ENCODE measurements at places on chromosomes 6 and 20.

GRCh38 chr6:14593286-14593685 lies 475.7 kb downstream of the CD83 start:
- DNase-seq, result no peak

DNA sequence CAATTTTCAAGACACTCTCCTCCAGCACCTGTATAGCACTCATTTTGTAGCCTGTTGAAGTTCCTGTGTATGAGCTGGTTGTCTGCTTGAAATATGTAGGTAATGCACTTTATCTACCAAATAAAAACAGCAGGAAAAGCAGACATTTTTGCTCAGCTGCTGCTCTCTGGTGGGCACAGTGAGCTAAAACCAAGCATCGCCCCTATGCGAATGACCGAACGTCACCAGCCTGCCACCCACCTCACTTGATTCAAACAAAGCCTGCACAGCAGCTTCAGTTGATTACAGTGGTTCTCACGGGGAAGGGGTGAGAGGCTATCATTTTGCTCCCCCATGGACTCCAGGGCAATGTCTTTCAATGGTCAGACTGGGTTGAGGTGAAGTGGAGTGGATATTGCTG lies 185.7 kb downstream of the SASH1 start:
- no peak for DNase-seq

GRCh38 chr6:3696525-3697088 lies 54.9 kb downstream of the PXDC1 start:
- DNase-seq, result no peak

GRCh38 chr6:125656287-125656870 lies 93.1 kb upstream of the HEY2 start:
- DNase-seq, result no peak

DNA sequence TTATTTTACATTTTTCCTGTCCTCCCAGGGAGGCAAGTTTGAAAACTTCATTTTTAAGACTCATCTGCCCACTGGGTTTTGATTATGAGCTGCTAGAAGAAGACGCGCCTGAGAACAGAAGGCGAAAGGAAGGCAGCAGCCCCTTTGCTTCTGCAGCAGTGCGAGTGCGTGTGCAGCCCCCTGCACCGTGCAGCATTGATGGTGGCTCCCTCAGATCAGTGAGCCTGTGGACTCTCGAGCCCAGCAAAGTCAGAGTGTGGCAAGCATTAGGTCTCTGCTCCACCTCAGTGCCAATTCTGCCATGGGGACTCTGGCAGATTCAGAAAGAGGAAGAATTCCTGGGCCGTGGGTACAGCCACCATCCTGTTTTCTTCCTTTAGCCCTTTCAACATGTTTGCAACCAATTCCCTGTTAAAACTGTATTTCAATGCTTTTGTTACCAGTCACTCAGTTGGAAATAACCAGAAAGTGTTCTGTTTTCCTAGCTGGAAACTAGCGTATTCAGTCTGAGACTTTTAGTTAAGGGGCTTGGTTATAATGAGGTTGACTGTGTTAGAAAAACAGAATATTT lies 134.8 kb upstream of the OGFRL1 start:
- no peak for DNase-seq

DNA sequence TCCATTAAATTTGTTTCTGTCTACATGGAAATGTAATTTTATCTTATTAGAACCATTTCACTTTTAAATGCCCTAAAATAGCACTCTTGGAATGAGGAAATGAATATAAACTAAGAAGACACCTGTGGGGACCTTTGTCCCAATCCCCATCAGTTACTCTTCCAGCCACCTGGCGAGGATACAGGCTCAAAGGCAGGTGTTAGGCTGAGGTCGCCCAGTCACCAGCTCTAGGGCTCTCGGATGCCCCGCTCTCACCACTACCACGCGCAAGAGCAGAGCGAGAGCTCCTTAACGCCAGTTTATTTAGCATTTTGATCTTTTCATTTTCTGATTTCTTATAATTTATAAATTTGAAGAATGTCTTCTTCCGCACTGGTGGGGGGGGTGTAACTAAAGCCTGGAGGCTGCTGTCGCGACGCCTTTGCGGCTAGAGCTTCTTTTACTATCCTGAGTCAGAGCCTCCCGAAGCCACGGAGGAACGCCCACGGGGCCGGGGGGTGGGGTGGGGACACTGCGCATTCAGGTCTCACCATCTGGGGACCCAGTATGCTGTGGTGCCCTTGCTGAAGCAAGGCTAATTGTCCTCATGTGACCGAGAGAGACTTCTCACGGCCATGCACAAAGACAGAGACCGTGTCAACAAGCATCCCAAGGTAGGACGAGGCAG lies 38.7 kb upstream of the AFDN start:
- no peak for DNase-seq

- no peak for DNase-seq
These were observed 44.0 kb upstream of the RNGTT start for GRCh38 chr6:89007209-89008000.

- DNase-seq, result no peak
These were observed 138.4 kb upstream of the RNF24 start for GRCh38 chr20:4153661-4154238.

DNA sequence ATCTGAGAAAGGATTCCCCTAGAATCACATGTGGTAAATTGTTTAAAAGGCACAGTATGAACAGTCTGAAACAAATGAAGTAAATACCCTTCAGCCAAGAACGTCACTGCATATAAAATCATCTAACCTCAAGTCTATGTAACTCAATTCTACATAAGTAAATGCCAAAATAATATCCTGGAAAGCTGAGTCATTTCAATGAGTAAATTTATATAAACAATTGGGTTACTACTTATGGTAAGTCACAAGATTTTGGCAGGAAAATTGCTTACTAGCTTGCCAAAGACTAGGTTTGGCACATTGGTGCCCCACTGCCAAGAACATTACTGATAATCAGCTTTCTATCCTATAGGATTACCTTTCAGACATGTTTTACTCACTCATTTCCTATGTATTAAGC lies 8.4 kb downstream of the GMDS start:
- DNase-seq, result no peak

DNA sequence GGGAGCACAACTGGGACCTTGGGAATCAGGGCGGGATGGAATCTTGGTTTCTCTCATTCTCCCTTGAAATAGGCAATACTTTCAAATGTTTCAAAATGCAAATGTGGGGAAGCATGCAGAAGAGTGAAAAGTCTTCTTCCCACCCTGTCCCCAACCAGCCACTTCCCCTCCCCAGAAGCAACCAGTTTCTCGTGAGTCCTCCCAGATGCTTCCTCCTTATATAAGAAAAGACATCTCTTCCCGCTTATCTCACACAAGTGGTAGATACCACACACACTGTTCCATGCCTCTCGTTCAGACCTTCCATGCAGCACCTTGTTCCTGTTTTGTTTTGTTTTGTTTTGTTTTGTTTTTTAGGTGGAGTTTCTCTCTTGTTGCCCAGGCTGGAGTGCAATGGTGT lies 25.1 kb downstream of the HCK start:
- DNase-seq, result no peak

- DNase-seq, result no peak
These were observed 41.9 kb downstream of the SYNJ2 start for GRCh38 chr6:158023597-158023939.

GRCh38 chr6:44826025-44826676 lies 438.6 kb downstream of the CDC5L start:
- no peak for DNase-seq

- no peak for DNase-seq
These were observed 55.6 kb upstream of the BEND6 start for GRCh38 chr6:56899311-56899710.

DNA sequence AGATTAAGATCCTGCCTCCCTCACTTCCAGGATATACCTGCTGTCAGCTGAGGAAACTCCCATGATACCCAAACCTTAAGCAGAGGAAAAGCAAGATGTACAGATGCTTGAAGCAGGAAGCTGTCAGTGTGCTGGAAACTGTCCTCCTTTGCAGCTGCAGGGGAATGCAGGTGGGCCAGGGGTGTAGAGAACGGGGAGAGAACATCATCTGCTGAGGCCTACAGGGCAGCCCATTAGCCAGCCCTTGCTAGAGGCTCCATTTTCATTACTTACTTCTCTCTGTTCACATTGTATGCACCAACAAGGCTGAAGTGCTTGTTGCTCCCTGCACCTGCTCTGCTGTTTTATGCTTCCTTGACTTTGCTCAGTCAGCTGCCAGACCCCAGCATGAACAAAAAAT lies 119.1 kb downstream of the PRND start:
- no peak for DNase-seq

DNA sequence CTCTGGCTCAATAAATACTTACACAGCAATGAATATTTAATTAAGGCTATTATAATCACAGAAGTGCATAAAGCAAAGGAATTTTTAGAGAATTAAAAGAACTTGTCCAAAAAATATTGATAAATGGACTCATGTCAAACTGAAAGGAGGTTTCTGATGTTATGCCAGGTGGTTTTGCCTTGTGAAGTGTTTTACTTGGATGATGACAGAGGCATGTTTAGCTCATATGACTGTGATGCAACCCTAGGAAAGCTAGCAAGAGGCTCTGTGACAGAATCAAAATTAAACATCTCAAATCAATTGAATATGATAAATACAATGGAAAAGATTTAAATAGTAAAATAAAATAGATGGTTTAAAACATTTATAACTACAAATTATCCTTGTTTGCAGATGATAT lies 137.3 kb downstream of the TMEM200A start:
- DNase-seq, result no peak

GRCh38 chr6:25946631-25947030 lies 16.0 kb upstream of the TRIM38 start:
- no peak for DNase-seq

DNA sequence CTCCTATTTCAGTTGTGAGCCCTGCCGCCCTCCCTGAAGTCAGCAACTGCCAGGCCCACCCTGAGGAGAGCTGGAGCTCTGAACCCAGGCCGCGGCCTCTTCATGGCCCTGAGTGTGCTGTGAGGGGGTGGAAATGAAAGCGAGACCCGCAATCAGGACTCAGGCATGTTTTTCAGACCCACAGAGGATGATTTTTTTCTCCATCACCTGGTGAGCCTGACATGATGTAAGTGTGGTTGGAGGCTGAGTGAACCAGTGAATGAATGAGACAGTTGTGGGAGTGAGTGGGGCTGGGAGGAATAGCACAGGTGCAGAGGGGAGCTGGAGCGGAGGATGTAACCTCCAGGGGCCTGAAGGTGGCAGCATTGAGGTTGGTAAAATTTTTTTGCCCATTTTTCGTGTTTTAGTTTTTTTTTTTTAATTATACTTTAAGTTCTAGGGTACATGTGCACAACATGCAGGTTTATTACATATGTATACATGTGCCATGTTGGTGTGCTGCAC lies 18.3 kb downstream of the RAET1L start:
- no peak for DNase-seq

DNA sequence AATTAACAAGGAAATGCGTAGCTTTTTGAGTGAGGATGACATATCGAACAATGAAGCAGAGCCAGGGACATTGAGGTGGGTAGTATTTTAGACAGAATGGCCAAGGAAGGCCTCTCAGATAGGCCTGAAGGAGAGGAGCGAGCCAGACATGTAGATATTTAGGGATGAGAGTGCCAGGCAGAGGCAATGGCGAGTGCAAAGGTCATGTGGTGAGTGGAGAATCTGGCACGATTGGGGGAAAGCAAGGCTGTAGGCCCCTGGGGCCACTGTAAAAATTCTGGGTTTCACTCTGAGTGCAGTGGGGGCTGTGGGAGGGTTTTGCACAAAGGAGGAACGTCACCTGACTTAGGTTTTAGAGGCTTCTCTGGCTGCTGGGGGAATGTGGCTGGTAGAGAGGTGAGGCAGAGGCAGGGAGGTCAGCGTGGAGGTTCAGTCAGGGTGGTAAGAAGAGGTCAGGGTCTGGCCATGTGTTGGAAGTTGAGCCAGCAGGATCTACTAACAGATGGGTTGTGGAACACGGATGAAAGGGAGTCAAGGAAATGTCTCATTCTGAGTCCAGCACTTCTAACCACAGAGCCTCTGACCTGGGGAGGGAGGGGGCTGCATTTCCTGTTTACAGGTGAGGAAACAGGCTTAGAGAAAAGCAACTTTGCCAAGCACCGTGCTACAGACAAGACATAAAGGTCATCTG lies 11.3 kb downstream of the SIRPA start:
- DNase-seq, result no peak

- no peak for DNase-seq
These were observed 129.2 kb downstream of the UNC5CL start for GRCh38 chr6:40909811-40910210.

DNA sequence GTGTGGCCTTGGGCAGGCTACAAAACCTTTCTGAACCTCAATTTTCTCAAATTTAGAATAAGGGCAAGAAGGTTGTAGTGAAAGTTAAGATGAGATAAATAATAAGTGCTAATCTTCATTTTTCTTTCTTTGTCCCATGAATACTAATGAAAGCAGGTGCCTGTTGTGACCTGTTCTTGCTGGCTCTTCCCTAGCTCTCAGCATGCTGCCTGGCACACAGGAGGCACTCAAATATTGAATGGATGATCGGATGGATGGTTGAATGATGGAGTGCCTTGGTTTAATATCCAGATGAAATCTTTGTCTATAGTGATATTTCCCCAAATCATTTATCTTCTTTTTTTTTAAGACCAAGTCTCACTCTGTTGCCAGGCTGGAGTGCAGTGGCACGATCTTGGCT lies 15.0 kb downstream of the PBOV1 start:
- no peak for DNase-seq

- no peak for DNase-seq
These were observed 471.6 kb downstream of the CD83 start for GRCh38 chr6:14589175-14589574.

DNA sequence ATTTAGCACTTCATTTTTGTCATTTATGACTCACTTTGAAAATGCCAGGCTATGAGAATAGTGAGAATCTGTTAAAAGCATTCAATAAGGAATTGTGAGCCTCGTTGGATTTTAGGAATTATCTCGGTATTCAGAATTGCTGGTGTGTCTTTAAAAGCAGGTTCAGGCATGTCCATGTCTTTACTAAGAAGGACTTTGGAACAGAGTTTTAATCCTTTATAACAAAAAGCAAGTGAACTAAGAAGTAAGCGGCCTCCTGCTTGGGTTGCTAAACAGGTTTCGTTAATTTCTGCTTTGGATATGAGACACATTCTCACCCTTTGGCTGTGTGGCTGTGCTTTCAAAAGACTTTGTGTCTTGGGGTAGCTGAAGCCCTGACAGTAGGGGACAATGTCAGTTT lies 74.9 kb downstream of the IGF2R start:
- DNase-seq, result no peak

- DNase-seq, result no peak
These were observed 29.9 kb upstream of the PREP start for GRCh38 chr6:105432797-105433196.

- DNase-seq, result no peak
These were observed 628 bp downstream of the RBM24 start for GRCh38 chr6:17281497-17282481.
